ENCODE measurements at places on chromosomes 4 and X.
A peak's percentile ranks its signal among the peaks of the same experiment; 100 is the strongest.

GRCh38 chr4:180336494-180337090 is 1906.6 kb upstream of the TENM3 start:
- peak; percentile 28 for DNase-seq

DNA sequence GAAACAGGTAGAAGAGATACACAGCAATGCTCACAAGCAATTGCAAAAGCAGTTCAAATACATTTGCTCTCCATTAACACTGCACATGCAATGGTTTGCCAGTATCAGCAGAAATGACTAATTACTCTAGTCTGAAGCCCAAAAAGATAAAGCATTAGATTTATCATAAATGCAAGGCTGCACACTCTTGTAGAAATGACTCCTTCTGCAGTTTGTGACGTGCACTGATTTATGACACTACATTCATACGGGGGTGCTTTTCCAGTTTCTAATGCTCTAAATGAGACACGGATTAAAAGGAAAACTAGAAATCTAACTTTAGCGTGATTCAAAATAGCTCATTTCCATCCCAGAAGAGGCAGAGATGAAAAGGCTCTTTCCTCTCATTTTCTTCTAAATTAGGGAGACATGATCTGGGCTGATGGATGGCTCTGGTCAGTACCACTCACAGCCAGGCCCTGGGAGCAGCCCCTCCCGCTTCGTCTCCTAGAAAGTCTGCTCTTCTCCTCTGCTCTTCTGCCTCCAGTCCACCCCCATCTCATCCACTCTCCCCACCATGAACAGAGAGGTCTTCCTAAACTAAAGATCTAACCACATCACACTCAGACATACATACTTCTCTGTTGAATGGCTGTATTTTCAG is 33.2 kb downstream of the PPP2R2C start:
- DNase-seq: no peak

DNA sequence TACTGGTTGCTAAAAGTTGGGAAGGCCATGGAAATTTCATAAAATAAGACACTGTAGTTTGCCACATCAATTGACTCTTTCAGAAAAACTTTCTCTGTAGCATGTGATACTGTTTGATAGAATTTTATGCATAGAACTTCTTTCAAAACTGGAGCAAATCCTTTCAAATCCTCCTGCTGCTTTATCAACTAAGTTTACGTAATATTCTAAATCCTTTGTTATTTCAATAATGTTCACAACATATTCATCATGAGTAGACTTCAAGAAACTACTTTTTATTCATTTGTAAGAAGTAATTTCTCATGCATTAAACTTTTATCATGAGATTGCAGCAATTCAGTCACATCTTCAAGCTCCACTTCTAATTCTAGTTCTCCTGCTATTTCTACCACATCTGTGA is 199.3 kb downstream of the PCDH18 start:
- no peak for DNase-seq

- DNase-seq: no peak
These were observed 96.6 kb upstream of the RPS6KA3 start for GRCh38 chrX:20363275-20363674.

GRCh38 chrX:134908356-134908755 is 82.4 kb upstream of the SMIM10 start:
- peak; percentile 24 for DNase-seq

DNA sequence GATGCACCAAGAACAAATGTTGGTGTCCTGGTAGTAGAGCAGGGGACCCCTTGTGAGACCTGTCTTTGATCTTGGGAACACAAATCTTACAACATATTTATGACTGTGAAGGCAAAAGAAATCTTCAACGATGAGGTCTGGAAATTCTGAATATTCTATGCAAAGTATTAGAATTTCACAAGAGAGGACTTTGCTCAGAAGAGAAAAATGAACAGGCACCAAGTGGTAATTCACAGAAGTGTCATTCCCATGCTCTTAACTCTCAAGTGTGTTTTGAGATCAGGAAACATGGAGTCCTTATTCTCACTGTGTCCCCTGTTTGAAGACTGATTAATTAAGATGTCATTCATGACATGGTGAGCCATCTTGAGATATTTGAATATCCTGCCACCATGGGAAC is 52.5 kb downstream of the COQ2 start:
- DNase-seq: no peak

DNA sequence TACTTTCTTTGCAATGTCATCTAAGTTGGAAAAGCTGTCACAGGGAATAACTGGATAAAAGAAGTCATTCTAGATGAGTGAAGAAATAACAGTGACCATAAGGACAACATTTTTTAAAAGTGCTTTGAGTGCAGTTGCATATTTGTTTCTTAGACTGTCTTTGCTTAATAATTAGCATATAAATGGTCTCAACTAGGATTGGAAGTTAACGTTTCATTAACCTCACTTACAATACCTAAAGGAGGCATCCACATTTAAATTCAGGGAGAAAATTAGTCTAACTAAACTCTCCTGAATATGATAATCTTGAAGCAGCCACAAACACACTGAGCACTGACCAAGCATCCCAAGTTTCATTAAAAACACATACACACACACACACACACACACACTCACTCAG is 780.7 kb downstream of the PCDH18 start:
- no peak for DNase-seq

DNA sequence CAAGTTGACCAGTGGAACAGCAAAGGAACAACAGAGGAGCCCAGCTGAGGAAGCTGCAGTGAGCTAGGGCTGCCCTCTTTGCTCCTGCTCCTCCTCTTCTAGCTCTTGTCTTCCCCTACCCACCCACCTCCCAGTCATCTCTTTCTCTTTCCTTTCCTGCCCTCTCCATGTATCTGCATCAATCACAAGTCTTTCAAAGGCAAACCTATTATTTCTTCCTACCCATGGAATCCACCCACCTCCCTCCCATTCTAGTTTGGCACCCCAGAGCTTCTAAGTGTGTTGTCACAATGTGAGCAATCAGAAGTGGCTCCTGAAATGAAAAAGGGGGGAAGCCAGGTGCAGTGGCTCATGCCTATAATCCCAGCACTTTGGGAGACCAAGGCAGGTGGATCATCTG is 69.3 kb downstream of the TSC22D3 start:
- no peak for DNase-seq

DNA sequence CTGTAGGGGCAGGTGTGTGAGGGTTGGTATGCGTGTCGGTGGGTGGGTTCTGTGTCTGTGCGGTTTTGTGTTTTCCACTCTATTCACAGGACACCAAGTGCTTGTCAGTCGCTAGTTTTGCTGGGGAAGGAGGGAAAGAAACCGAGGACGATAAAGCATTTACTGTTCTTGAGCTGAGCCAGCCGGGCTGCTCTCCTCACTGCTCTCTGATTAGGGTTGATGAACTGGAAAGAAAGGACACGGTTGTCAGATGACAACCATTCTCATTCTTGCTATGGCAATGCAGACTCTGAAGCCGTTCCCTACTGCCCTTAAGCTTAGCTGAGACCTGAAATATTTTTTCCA is 832 bp downstream of the EGFL6 start:
- DNase-seq: no peak

DNA sequence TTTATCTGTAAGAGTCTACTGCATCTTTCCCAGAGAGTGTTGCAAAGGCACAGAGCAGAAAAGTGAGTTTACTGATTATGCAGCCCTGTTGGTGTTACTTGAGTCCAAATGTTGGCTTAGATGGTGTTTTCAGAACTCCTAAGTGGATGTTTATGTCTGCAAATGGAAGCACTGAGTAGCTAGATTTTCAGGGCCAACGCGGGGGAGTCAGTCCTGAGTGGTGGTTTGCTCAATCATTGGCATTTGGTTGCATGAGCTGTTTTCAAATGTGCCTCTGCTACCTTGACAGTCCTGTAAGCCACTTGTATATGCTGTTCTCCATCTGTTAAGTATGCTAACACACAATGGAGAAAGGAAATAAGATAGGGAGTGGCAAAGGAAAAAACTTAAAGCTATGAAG is 45.4 kb downstream of the MAMLD1 start:
- DNase-seq: no peak

GRCh38 chr4:6857009-6857882 is 52.4 kb upstream of the TBC1D14 start:
- DNase-seq: no peak
